MCF 10A (cell line): ENCODE measurements at places on chromosomes 12 and 14.

- no peak for DNase-seq
- H3K4me1 ChIP-seq, result no peaks in the 10 kb centered on the region
- peaks cover 10% of the 10 kb centered on the region for H3K36me3 ChIP-seq
- H3K27ac ChIP-seq, result no peak overlapping the region
These were observed 15.8 kb downstream of the DIP2B start for GRCh38 chr12:50520416-50521207.

DNA sequence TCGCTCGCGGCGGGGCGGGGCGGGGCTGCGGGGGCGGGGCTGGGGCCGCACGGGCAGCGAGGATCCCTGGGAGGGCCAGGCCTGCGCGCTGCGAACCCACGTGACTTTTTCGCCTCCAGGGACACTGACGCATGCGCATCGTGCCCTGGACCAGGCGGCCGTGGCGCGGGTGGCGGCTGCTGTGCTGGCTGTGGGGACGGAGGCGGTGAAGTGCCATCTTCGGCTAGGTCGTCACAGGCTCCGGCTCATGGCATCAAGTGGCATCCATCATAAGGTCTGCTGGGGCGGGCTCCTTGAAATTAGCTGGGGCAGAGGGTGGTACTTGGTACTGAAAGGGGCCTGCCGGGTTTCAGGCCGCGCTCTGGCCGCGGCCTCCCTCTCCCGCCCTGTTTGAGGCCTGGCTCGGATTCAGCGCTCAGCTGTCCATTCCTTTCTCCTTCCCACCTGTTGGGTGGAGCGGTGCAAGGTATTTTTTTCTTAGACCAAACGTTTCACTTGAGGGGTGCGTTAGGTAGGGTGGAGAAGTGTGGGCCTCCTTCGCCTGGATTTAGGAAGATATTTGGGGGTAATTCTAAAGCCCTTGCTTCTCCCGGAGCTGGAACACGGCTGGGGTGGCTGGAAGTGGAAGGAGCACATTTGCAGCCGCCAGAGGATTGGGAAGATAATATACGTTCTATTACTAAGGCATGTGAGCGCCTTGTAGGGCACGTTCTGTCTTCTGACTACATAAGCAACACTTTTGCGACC lies at the start of gene PRPF39:
Gene PRPF39 (plus strand): TSS at position 141 of the 747 bp plus-strand sequence. CDS start 11,124 bp downstream, outside the sequence.
- no peaks in the 10 kb centered on the region for H3K27me3 ChIP-seq
- H3K36me3 ChIP-seq, result peaks cover 9% of the 10 kb centered on the region
- DNase-seq, result peak; percentile 93
- H3K4me3 ChIP-seq, result peak within 1 kb of the TSS; percentile 97
- H3K27ac ChIP-seq, result peak within 1 kb of the TSS; percentile 94
- peaks cover 36% of the 10 kb centered on the region for H3K4me1 ChIP-seq

GRCh38 chr14:91410771-91411536 lies 6.7 kb downstream of the CCDC88C start:
- no peak for DNase-seq
- H3K27ac ChIP-seq, result peak overlapping the region; percentile 20
- peaks cover 4% of the 10 kb centered on the region for H3K4me1 ChIP-seq
- H3K36me3 ChIP-seq, result peaks cover 14% of the 10 kb centered on the region
- no peaks in the 10 kb centered on the region for H3K27me3 ChIP-seq

DNA sequence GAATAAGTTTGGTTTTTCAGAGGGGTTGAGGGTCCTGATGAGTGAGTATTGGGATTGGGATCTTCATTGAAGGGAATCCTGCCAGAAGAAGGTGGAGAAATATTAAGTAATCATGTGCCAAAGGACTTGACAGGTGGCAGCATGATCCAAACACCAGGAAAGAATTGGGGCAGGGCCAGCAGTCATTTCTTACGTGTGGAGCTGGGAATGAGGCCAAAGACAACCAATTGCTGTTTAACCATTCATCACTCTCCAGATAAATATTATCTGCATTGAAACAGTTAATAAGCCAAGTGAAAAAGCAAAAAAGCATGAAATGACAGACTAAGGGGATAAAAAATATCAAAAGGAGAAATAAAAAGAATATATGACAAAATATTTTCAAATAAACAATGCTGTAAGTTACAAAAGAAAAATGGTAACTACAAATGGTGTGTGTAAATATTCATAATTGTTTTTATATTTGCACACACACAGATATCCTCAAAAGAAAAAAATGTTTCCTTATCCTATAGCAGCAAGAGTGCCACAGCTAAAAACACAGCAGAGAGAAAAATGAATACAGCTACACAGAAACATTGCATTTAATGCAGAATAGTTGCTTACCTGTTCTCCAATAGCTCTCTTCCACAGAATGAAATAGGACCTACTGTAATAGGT lies 26.2 kb downstream of the C2CD5 start:
- no peak overlapping the region for H3K4me3 ChIP-seq
- peak overlapping the region; percentile 55 for H3K27ac ChIP-seq
- peaks cover 17% of the 10 kb centered on the region for H3K4me1 ChIP-seq
- no peaks in the 10 kb centered on the region for H3K27me3 ChIP-seq
- peak; percentile 95 for DNase-seq
- H3K36me3 ChIP-seq, result peaks cover 11% of the 10 kb centered on the region

GRCh38 chr14:20118795-20119194 lies 8.3 kb downstream of the OR4K17 start:
- no peaks in the 10 kb centered on the region for H3K4me1 ChIP-seq
- DNase-seq, result no peak
- no peak overlapping the region for H3K27ac ChIP-seq
- no peak overlapping the region for H3K4me3 ChIP-seq
- no peaks in the 10 kb centered on the region for H3K36me3 ChIP-seq
- peaks cover 30% of the 10 kb centered on the region for H3K27me3 ChIP-seq

DNA sequence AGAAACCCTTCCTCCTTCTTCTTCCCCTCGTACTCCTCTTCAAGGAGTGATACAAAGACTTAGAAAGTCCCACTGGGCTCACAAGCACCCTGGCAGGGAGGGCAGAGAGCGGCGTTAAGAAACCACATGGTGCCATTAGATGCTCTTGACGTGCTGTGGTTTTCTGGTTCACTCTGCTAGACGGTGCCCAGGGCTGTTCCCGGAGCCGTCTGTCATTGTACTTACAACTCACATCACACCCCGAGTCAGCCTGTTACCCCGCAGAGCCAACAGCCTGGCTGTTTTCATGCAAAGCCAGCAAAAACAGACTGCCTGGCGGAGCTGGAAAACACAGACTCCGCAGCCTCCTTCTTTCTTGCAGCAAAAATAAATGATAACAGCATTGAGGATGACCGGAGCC lies 232.6 kb upstream of the TBX3 start:
- peaks cover 23% of the 10 kb centered on the region for H3K4me1 ChIP-seq
- H3K4me3 ChIP-seq, result no peak overlapping the region
- no peak for DNase-seq
- H3K27me3 ChIP-seq, result no peaks in the 10 kb centered on the region
